ENCODE measurements at places on chromosomes 2 and 18. TPM values are rescaled to one million over a fixed set of nuclear protein-coding genes. Genes with fewer than 3 reads are reported as not detected.

The MAP3K19 gene
- total RNA-seq: not detected

The SAG gene
- not detected for total RNA-seq

The WNT10A gene
- total RNA-seq: 2.5 TPM

The GPR39 gene
- total RNA-seq: not detected

The FOXI3 gene
- not detected for total RNA-seq

DNA sequence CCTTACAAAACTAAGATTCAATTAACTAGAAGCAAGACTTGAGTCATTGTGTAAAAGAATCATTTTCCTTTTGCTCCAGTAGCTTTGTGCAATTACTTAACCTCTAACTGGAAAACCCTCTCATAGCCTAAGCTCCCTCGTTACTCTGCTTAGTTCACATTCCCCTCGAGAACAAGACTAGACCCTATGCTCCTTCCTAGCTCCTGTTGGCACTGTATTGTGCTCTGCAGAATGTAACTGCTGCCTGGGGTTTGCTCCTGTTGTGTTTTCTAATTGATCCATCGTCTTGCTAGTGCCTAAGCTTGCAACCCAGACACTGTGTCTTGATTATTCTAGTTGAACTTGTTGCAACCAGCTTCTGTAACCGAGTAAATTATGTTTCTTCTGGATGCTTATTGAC lies 347.0 kb downstream of the ZNF804A start:
- DNase-seq: no peak

- DNase-seq: no peak
Observed at GRCh38 chr2:194883711-194884110, 773.3 kb upstream of the SLC39A10 start.

GRCh38 chr2:142893241-142893640 lies 15.8 kb downstream of the KYNU start:
- no peak for DNase-seq

- no peak for DNase-seq
Observed at GRCh38 chr2:7035884-7036283, 118.7 kb downstream of the RNF144A start.

DNA sequence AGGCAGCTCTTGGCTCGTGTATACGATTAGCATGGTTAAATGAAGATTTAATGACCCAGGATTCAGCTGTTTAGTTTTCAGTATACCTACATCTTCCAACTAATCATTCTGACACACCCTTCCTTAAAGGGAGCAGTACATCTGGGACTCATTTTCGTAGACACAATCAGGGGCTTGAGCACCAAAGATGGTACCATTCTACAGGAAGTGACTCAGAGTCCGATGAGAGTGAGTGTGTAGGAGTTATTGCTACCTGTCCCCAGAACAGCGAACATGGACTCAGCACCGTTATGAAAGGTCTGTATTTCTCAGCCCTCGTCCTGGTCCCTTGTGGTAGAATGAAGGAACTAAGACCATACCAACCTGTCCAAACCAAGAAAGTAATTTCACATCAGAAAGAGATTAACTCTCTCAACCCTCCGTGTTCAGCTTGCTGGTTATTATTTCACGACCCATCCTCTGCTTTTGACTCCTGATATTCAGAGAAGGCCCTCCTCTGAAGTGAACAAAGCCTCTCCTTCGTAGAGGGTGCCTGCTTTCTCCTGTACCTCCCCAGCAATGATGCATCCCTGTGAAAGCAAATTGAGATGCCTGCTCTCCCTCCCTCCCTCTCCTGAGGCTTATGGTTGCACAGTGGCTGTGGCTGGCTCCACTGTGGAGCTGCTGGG lies 214.8 kb downstream of the MTX2 start:
- DNase-seq: no peak

DNA sequence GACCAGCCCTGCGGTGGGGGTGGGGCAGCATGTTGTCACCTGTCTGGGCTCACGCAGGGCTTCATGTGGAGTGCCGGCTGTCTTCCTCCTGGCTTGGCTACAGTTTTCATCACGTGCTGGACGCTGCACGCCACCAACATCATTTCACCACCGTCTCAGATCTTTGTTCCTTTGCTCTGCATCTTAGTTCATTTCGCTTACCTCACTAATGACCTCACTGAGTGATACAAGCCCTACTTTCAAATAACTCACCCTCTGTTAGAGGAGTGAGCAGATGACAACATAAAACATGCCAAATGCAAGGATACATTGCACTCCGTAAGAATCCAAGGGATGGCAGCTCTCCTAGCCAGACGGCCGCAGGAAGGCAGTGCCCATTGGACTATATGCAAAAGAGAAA lies 527.5 kb downstream of the GALR1 start:
- DNase-seq: no peak

DNA sequence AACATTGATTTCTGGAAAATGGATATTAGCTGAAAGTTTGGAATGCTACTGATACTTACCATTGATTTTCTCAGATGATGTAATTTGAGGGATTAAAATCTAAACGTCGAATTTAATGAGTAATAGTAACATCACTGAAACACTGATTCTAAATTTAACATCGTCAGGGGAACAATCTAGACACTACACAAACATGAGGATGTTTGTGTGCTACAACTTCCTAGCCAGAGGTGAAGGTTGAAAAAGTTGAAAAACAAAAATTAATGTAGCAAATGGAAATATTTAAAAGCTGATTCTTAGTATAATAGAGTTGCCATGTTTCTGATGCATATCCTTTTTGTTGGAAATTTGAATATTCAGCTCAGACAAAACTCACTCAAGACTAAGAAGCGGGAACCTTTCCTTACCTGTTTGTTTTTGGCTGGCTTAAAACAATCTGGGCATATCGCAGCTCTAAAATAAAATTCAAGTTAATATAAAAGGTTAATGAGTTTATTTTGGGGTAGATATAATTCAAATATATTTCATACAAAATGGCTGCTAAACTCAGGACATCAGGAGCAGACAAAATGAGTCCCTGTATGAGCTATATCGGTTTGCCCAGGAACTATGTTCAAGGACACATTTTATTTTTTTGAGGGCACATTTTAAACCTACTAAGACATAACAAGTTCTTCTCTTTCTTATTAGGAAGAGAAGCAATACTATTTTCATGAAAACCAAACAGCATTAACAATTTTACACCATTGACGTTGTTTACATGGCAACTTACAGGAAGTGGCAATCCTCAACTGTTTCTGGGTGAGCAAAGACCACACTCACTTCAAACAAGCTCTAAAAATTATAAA lies 52.6 kb upstream of the PEX13 start:
- no peak for DNase-seq

- no peak for DNase-seq
Observed at GRCh38 chr18:36826556-36826955, 2.2 kb downstream of the TPGS2 start.

DNA sequence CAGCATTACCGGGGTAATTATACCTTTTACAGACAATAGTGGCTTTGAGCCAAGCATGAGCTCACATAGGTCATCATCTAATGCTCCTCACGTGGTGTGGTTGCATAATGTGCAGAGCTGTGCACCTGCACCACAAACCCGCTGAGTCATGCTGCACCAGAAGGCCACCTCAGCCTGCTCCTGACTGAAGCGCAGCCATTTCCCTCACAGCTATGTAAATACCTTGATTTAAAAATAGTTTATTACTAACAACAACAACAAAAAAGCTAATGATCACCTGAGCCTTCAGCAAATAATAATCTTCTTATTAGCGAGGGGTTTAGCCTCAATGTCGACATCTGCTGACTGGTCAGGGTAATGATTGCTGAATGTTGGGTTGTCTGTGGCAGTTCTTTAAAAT lies 238.8 kb downstream of the MBD5 start:
- DNase-seq: no peak

DNA sequence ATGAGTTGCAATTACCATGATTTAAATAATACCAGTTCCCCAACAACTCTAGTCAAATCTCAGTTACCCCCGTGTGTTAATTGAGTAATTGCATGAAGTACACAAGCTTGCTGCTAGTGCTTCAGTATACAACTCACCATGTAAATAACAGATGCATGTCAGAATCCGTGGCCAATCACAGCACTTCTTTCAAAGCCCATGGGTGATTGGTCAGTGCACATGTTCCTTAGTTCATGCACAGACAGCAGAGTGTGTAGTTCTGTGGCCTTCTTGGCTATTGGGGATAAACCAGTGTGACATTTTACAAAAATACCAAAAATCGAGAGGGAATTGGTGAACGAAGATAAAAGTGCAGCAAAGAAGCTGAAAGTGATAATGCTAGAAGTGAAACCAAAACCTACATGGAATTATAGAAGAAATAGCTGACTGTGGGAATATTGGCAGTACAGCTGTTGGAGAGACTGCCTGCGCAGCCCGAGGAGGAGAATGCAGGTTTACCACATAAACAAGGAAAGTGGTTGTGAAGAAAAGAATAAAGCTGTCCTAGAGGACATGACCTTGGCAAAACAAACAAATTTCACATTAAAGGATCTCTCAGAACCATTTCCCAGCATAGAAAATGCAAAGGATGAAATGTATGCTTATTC lies 59.4 kb downstream of the NEDD4L start:
- no peak for DNase-seq

DNA sequence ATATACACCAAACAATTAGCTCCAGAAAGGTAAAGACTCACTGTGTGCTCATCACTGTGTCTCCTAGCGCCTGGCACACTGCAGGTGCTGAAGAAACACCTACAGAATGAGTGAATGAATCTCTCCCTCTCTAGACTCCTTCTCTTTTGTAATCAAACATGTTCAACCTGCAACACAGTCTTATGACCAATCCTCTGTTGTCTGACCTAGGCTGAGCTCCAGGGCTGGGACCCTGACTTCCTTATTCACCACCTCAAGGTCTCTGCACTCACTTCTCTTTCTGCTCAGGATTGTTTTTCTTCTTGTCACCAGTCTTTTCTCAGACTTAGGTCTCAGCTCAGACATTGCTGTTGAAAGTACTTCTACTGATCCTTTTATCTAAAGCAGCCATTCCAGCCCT lies 9.8 kb downstream of the CKAP2L start:
- no peak for DNase-seq

DNA sequence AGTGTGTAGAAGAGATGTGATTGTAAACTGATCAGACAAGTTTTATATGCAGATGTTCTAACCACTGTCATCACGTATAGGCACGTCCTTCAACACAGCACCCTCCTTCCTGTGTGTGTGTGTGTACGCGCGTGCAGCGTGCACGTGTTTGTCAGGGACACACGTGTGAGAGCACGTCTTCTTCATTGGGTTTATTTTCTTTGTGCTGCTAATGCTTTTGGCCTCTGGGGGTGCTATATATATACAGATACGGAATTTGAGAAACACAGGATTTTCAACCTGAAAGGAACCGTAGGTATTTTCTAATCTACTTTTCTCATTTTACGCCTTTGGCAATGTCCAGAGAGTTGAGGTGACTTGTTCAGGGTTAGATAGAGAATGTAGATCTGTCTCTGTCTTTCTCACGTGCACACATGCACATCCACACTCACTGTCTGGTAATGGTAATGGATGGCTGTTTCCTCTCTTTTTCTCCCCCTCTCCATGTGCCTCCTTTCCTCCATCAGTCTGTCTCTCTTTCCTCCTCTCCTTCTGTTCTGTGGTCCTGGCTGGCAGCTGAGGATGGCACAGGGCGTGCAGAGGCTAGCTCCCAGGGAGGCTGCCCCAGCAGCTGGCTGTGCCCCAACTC lies 13.4 kb upstream of the CELF4 start:
- DNase-seq: no peak

- no peak for DNase-seq
Observed at GRCh38 chr18:49580279-49580678, 18.4 kb downstream of the LIPG start.

- no peak for DNase-seq
Observed at GRCh38 chr2:207617011-207617671, 8.1 kb downstream of the METTL21A start.

DNA sequence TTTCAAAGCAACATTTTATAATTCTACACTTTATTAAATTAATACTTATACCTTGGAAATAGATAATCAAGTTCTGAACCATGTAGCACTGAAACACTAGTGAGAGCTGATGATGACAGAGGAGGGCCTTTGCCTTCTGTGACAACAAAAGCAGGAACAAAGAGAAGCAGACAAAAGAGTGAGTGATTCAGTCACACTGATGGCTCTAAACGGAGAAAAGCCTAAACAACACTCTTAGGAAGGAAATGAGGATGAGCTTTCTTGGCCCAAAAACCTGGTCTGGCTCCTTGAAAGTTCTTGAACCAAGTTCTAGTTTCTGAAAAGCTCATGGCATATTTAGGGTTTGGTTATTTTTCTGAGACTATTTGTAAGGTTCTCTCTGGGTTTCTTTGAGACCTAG lies 271.9 kb downstream of the DPP10 start:
- no peak for DNase-seq

- peak; percentile 87 for DNase-seq
Observed at GRCh38 chr2:239693761-239694415, 293.1 kb upstream of the HDAC4 start.

DNA sequence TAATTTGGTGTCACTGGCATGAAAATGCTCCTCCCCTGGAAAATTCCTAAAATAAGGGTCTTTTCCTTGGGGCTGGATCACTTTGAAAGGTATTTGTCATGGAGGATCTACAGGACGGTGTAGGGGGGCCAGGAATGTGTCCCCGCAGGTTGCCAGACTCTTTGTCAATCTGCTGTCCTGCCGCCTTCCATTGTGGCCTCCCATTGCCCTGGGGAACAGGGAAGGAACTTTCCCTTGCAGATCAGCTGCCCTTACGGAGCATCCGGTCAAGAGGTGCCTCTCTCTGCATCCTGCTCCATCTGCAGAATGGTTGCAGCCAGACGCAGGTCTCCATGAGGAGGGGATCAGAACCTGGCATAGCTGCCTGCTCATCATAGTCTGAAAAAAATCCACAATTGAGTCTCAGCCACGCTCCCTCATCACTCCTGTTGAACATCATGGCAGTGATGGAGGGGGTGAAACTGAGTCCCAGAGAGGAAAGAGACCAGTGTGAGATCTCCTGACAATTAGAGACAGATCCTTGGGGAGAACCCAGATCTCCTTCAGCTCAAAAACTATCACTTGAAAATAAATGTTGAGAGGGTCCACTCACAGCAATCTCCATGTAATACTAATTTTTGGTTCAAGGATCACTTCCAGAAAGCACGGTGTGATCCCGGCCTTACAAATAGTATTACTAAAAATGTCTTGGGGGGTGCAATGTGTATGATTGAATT lies 244.8 kb downstream of the MYCN start:
- no peak for DNase-seq

All from vagina (tissue), 2 donors.